Retinal pigment epithelial cell (primary cell): ENCODE measurements at places on chromosomes 1 and 21.

GRCh38 chr1:7171574-7171973 lies 386.3 kb downstream of the CAMTA1 start:
- no peak for DNase-seq

GRCh38 chr21:36654324-36654723 lies 44.6 kb upstream of the SIM2 start:
- no peak for DNase-seq

DNA sequence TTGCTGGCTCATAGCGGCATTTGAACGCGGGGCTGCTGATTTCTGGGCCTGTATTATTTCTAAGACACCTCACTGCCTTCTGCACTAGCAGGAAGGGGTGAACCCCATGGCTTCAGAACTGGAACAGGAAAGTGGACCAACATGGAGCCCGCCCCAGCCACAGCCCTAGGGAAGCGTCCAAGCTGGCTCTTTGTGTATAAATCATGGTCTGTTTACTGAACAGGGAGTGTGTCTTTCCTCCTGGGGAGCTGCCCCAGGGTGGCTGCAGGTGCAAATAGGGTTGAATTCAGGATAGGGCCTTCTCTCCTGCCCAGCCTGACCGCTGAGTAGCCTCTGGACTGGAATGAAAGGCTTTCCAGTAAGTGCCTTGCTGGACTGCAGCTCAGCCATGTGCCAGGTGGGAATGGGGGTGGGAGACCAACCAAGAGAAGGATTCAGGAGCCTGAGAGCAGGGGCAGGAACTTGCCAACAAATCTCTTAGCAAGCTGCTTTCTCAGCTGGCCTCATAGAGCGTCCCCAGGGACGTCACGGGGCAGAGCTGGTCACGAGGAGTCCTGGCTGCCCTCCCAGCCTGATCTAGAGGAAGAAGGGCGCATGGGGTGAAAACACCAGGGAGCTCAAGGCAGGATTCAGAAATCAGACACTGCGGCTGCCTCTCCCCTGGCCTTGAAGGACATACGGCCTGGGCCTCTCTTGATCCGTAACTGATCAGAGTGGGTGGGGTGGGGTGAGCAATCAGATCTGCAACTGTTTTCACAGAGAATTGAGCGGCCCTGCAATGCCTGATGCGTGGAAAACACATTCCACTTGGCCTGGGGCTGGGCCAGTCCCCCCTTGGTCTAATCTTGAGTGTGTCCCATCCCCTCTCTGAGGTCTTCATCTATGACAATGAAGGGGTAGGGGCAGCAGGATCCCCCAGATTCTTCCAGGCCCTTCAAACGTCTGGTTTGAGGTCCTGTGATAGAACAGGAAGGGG lies 56.5 kb upstream of the SELENON start:
- DNase-seq: peak; percentile 95

DNA sequence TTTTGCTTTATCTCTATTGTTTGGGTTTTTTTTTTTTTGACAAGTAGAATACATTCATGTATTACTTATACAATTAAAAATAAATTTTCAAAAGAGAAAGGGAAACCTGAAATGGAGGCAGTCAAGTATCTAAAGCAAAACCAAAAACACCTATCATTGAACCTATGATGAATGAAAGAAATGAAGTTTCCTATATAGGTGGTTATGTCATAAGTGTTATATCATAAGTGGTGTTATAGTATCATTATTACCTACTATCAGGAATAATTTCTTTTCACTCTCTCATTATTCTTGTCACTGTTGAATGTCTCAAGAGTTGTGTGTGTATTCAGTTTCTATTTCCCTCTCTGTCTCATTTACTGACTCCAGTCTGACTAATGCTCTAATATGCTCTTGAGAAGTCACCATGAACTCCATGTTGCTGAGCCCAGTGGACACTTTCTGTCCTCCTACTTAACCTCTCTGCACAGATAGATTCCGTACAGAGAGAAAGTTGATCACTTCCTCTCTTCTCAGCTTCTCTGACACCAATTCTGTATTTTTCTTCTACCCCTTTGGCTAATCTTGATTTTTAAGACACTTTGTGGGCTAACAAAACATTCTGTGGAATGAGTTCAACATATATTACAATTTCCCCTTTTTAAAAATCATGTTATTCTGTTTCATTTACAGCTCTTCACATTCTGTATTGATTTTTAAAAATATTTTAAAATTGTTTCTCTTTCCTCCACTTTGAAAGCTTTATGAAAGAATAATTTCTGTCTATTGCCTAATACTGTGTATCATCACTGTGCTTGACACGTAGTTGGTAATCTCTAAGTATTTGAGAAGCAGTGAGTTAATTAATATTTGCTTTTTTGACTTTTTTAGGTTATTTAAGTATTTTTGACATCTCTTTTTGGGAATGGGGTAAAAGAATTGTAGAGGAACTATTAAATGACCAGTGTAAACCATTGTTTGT lies 50.1 kb downstream of the RASAL2 start:
- DNase-seq: no peak

- no peak for DNase-seq
Measured at GRCh38 chr1:99850459-99851291, 514 bp downstream of the AGL start.

- no peak for DNase-seq
Measured at GRCh38 chr1:18495635-18496034, 14.9 kb downstream of the KLHDC7A start.

DNA sequence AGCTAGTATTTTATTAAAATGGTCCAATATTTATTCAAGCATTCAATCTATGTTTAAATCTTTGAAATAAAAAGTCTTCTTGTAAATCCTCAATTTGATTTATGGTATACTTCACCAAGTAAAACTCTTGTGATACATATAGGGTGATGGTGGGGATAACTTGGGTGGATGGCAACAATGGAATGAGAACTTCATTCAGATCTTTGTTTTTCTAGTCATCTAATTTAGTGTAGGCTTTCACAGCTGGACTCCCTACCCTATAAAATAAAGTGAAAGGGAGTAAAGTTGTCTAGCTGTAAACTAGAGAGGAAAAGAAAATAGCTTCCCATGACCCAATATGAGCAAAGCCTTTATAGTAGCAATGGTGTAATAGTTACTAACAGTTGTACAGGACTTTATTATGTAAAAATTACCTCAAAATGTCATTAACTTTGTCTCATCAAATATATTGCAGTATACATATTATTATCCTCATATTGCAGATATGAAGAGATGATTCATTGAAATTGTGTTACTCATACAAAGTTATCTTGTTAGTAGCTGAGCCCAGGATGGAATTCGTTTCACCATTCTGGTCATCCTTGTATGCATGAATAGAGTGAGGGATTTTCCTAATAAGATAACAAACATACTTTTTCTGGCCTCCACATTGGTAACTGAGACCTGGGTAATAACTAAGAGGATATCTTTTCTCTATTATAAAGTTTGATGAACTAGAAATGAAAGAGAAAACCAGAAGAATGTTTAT lies 1377.7 kb upstream of the ADGRL4 start:
- DNase-seq: no peak

GRCh38 chr1:117295001-117295400 lies 72.2 kb upstream of the MAN1A2 start:
- no peak for DNase-seq

DNA sequence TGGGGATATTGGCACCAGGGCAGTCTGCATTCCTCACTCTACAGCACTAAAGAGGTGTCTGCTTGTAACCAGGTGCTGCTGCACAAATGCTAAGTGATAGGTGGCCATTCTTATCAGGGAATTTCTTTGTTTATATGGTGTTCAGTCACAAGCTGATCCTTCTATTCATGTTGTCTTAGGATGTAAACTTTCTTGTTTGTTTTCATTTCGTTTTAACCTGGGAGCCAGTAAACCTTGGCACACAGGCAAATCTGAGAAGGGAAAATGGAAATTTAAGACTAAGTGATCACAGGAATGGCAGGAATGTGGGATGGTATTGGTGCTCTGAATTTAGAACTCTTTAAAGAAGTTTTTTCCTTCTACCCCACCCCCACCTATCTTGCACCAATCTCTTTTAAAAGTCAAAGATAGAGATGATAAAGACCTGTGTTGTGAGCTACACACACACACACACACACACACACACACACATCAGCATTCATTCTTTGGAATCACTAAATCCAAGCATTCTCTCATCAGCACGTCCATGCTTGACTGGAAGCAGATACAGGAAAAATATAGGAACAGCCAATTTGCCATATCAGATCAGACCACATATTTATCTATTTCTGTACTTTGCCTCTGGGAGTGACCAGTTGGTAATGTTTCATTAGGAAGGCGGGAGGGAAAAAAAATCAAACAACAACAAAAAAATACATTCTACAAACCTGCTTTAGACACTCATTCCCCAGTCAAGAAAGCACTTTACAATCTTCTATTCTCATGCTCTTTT lies 451.4 kb upstream of the ADGRL2 start:
- DNase-seq: no peak

GRCh38 chr1:47814612-47815395 lies 182.4 kb downstream of the TRABD2B start:
- DNase-seq: no peak

GRCh38 chr1:114457675-114458236 lies 53.2 kb downstream of the TRIM33 start:
- no peak for DNase-seq

DNA sequence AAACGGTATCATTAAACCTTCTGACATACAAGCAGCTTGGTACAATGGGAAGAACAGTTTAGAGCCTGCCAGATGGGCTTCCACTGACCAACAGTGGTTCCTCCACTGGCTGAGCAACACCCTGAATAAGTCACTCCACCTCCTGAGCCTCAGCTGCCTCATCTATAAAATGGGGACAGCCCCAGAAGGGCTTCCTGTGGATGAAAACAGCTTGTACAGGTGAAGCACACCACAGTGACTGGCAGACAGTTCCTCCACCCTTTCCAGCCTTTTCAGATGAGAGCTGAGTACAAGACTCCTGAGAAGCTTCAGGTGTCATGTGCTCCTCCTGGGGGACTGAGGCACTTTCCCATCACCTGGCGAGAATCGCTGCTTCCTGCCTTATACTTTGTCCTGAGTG lies 2.1 kb downstream of the CAPZB start:
- no peak for DNase-seq

- DNase-seq: no peak
Measured at GRCh38 chr1:51842261-51842660, 36.3 kb downstream of the NRDC start.

DNA sequence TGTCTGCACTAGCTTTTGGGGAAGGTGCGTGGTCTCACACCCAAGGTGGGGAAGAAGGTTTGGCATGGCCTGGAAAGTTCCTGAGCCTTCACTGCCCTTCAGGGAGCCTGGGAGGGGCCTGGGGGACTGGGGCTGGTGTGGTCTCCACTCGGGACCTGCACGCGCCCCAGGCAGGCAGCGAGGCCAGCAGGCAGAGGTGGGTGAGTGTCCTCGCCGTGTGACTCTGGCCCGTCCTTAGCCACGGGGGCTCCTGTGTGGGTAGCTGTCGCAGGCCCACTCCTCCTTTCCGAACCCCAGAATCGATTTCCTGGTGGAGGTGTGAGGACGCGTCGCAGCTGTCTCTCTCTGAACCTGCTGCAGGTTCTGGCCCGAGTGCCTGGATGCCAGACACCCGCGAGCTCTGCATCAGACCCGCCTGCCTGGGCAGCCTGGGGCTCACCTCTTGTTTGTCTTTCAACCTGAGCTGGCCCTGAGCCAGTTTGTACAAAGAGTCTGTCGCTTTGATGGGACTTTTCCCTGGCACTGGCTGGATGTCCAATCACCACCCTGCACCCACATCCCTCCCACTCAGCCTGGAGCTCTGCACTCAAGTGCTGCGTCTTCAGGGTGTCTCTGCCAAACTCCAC lies 36.0 kb upstream of the SLC19A1 start:
- DNase-seq: no peak

- DNase-seq: no peak
Measured at GRCh38 chr1:212454741-212455140, 22.0 kb downstream of the NENF start.

DNA sequence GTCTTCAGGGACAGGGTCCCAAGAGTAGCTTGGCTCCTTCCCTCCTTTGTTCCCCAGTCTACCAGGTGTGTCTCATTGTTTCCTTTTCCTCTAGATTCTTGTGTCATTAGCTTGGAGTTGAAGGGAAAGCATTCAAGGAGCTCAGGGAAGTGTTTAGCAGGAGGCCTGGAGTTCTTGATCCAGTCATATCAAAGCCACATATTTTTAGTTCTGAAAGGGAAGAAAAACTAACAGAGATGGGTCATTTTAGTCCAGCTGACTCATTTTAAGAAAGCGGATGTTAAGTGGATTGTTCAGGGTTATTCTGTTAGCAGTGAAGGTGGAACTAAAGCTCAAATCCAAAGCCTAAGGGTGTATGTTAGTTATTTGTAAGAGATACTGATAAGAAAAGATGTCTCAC lies 721 bp downstream of the C1orf54 start:
- no peak for DNase-seq
